Tibial nerve (tissue), 4 donors: ENCODE measurements at places on chromosomes 7 and 10.

GRCh38 chr7:67313213-67313612 is 316.6 kb downstream of the TYW1 start:
- DNase-seq, result no peak
- H3K36me3 ChIP-seq, result peaks cover 98% of the 10 kb centered on the region
- no peak overlapping the region for H3K4me3 ChIP-seq

- no peaks in the 10 kb centered on the region for H3K36me3 ChIP-seq
- no peaks in the 10 kb centered on the region for H3K4me1 ChIP-seq
- H3K27ac ChIP-seq, result no peak overlapping the region
- H3K27me3 ChIP-seq, result no peaks in the 10 kb centered on the region
Observed at GRCh38 chr7:8669501-8669851, 236.1 kb downstream of the NXPH1 start.

- no peaks in the 10 kb centered on the region for H3K4me1 ChIP-seq
- H3K27ac ChIP-seq, result no peak overlapping the region
- no peaks in the 10 kb centered on the region for H3K36me3 ChIP-seq
- no peaks in the 10 kb centered on the region for H3K27me3 ChIP-seq
- no peak for DNase-seq
- H3K4me3 ChIP-seq, result no peak overlapping the region
Observed at GRCh38 chr7:74373536-74373935, 80.2 kb upstream of the GTF2IRD1 start.

- no peak overlapping the region for H3K4me3 ChIP-seq
- DNase-seq, result no peak
- peaks cover 13% of the 10 kb centered on the region for H3K4me1 ChIP-seq
- peak overlapping the region; percentile 64 for H3K27ac ChIP-seq
- no peaks in the 10 kb centered on the region for H3K27me3 ChIP-seq
- no peaks in the 10 kb centered on the region for H3K36me3 ChIP-seq
Observed at GRCh38 chr7:143408252-143408685, 387 bp downstream of the EPHA1 start.

DNA sequence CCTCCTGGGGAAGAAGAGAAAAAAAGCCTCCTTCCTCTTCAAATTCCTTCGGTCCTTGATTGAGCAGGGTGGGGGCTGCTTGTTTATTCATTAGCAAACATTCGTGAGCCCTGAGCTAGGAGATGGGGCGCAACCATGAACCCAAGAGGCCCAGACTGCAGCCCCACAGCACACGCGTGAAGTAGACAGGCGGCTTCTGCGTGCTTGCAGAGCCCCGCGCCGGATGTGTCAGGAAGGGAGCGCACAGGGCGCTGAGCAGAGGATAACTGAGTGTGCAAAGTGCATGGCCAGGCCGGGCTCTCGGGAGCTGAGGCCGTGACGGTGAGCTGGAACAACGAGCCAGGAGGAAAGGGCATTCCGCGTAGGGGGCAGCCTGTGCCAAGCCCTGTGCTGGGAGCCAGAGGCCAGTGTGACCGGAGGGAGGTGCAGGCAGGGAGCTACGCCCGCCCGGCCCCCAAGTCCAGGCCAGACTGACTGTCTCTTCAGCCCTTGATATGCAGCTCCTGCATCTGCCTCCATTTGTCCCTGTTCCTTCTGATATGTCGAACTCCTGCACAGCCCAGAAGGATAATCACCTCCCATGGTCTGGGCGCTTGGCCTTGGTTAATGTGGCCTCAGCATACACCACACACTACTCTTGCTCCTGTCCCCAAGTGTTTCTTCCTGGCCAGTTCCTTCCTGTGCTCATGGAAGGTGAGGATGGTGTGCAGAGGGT is 4.6 kb downstream of the FOXL3 start:
- peaks cover 3% of the 10 kb centered on the region for H3K27me3 ChIP-seq
- H3K27ac ChIP-seq, result no peak overlapping the region
- DNase-seq, result no peak
- H3K4me1 ChIP-seq, result peaks cover 4% of the 10 kb centered on the region
- no peaks in the 10 kb centered on the region for H3K36me3 ChIP-seq

GRCh38 chr7:7861211-7861633 is 107.4 kb upstream of the GLCCI1 start:
- no peaks in the 10 kb centered on the region for H3K36me3 ChIP-seq
- no peaks in the 10 kb centered on the region for H3K27me3 ChIP-seq
- H3K4me3 ChIP-seq, result no peak overlapping the region
- DNase-seq, result no peak
- no peak overlapping the region for H3K27ac ChIP-seq

GRCh38 chr10:132062641-132063390 is 2.9 kb upstream of the JAKMIP3 start:
- H3K27me3 ChIP-seq, result no peaks in the 10 kb centered on the region
- H3K4me1 ChIP-seq, result no peaks in the 10 kb centered on the region
- H3K4me3 ChIP-seq, result no peak overlapping the region
- no peak overlapping the region for H3K27ac ChIP-seq

DNA sequence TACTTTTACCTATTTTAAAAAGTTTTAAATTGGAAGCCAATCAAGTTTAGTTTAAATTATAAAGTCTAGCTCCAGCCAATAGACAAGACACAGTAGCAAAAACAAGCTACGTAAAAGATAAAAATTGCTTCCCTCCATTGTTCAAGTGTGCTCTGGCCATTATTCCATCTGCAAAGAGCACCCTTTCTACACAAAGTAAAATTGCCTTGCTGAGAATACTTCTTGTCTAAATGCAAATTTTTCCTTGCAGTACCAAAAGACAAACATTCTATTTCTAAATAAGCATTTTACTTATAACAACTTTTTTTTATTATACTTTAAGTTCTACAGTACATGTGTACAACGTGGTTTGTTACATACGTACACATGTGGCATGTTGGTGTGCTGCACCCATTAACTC is 75.9 kb upstream of the ZNF746 start:
- no peaks in the 10 kb centered on the region for H3K4me1 ChIP-seq
- H3K27me3 ChIP-seq, result no peaks in the 10 kb centered on the region
- H3K4me3 ChIP-seq, result no peak overlapping the region
- no peaks in the 10 kb centered on the region for H3K36me3 ChIP-seq
- H3K27ac ChIP-seq, result no peak overlapping the region

- no peaks in the 10 kb centered on the region for H3K27me3 ChIP-seq
- H3K36me3 ChIP-seq, result no peaks in the 10 kb centered on the region
- peak overlapping the region; percentile 12 for H3K27ac ChIP-seq
- no peak overlapping the region for H3K4me3 ChIP-seq
- H3K4me1 ChIP-seq, result peaks cover 18% of the 10 kb centered on the region
Observed at GRCh38 chr7:74587435-74588126, 69.9 kb upstream of the GTF2I start.

- H3K4me3 ChIP-seq, result peak overlapping the region; percentile 85
- H3K36me3 ChIP-seq, result no peaks in the 10 kb centered on the region
- DNase-seq, result peak; percentile 75
- H3K27ac ChIP-seq, result peak overlapping the region; percentile 92
- H3K27me3 ChIP-seq, result no peaks in the 10 kb centered on the region
Observed at GRCh38 chr7:138000081-138000701, 1.7 kb downstream of the CREB3L2 start.

- DNase-seq, result no peak
- H3K27ac ChIP-seq, result no peak overlapping the region
- H3K4me1 ChIP-seq, result peaks cover 13% of the 10 kb centered on the region
- H3K27me3 ChIP-seq, result peaks cover 32% of the 10 kb centered on the region
Observed at GRCh38 chr7:101803203-101804087, 14.0 kb upstream of the CUX1 start.

DNA sequence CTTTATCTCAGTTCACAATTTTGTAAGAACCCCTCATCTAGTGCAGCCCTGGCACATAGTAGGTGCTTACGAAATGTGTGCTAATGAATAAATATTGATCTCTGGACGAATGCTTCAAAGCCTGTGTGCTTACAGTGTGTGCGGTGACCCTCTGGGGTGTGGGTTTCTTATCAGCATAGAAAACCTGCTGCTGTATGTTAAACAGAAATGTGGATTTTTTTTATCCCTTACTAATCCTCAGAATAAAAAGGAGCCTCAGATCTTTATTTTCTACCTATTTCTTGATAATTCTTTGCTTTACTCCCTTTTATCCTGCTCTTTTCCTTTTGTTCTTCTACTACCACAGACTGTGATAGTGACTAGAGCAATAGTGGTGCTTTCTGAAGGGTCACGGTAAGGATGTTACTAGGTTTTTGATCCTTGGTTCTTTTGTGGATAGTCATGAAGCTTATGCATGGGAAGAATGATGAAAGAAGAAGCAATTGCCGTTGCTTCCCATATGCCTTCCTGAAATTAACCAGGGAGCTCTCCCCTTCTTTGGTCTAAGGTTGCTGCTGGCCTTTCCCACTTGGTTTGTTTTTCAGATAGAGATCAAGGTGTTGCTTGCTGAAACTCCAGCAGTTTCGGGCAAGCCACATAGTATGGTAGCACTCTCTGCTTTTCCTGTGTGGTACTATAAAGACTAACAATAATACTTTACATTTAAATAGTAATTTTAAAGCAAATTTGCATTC is 44.7 kb downstream of the SPAG6 start:
- no peaks in the 10 kb centered on the region for H3K36me3 ChIP-seq
- no peak overlapping the region for H3K4me3 ChIP-seq
- no peaks in the 10 kb centered on the region for H3K4me1 ChIP-seq
- no peak overlapping the region for H3K27ac ChIP-seq
- no peak for DNase-seq

- no peak overlapping the region for H3K4me3 ChIP-seq
- no peak overlapping the region for H3K27ac ChIP-seq
- no peaks in the 10 kb centered on the region for H3K4me1 ChIP-seq
Observed at GRCh38 chr10:53140506-53140905, 367.9 kb upstream of the MBL2 start.
